NCI-H1930 (cell line): ENCODE measurements at places on chromosomes 7 and 10.

- DNase-seq = no peak
Measured at GRCh38 chr7:44283381-44284211, 41.8 kb downstream of the CAMK2B start.

DNA sequence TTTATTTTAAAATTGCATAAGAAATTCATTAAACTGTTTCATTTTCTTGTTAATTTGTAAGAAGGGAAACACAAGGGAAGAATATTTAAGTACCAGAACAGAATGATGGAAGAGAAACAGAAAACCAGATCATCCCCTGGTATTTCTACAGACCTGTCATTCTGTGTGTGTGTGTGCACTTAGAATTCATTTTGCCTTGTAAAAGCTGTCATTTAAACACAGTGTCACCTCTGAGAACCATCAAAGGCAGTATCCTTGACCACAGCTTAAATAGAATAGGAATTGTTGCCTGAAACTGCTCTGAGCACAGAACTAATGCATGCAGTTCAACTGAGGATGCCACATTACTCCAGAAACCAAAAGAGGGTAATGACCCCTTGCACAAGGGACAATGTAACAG is 6.8 kb upstream of the CRPPA start:
- DNase-seq = no peak

DNA sequence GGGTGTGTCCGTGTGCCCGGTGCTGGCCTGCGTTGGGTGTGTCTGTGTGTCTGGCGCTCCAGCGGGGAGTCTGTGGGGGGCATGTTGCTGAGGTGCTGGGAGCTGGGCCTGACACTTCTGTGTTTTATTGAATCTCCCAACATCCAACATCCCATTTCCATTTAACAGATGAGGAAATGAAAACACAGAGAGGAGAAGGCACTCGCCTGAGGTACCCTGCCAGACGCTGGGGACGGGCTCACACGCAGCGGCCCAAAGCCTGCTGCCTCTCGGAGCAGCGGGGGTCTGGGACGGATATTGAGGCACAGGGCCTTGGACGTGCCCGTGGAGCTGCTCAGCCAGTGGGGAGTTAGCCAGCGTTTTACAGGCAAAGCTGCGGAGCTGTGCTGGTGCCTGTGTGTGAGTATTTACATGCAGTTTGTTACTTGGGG is 133.9 kb downstream of the DNAJB6 start:
- no peak for DNase-seq

DNA sequence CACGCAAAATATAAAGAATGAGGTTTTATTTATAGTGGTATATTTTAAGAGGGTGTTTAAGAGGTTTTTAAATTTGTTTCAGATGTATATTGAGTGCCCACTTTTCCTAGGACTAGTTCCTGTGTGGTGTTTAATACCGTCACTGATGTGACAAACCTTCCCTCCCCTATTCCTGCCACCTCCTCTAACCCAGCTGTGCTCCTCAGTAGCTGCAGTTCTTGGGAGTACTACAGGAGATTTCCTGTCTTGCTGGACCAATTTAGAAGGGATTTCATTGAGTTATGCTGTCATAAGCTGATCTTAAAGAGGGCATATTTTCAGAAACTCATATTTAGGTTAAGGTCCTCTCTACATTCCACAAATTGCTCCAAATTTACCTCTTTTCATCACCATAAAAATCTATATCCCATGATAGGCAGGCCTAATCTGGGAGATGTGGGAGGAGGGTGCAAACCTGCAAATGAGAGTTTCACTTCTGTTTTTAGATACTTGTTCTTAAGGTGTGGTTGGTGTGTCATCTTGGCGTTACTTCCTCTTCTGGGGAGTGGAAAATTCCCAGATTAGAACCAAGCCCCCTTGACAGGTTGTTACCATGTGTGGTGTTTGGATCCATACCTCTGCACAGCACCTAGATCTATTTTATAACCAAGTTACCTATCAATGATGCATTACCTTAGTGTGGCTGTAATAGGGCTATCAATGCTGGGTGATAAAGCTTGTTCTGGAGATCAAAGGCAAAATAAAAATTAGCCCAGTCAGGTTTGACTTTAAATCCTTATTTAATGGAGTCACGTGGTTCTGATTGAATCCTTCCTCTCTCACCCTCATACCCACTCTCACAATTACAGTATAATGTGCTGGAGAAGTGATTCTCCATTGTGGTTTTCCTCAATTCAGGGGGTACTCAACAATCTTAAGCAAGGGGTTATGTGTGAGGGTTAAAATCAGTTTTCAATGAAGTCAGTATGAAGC is 141.1 kb downstream of the CDK14 start:
- DNase-seq = no peak

DNA sequence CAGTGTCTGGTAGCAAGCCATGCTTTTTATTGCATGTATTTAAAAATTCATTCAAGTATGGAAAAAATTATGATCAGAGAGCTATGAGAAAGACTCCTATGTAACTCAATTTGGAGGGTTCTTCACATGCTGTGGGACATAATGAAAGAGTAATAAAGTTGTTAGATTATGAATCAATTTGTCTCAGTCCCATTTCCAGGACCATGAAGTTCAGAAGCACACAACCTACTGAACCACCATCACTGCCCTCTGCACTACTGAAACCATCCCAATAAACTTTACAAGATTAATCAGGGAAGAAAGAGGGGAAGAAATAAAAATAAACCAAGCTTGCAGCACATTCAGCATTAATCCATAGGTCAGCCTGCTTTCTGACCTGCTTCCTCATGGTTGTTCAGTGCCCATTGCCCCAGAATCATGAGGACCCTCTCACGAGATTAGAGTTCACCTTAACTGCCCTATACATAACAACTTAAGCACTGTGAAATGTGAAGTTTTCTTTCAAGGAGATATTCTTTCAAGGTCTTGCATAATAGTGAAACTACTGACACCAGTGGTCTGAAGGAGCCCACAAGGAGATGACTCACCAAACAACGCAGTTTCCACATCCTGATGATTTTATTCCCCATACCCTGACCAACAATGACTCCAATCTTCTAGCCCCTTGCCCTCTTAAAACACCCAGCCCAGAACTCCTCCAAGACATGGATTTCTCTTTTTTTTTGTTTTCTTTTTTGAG is 171.5 kb upstream of the ADCY1 start:
- no peak for DNase-seq
